ENCODE measurements at places on chromosomes 6 and 20. TPM values are rescaled to one million over a fixed set of nuclear protein-coding genes. Genes with fewer than 3 reads are reported as not detected.

FUCA2 gene
- 17.3 TPM for total RNA-seq

LHFPL5 gene
- total RNA-seq: not detected

AGER gene
- total RNA-seq: 0.94 TPM

SLC24A3 gene
- 3.7 TPM for total RNA-seq

CAGE1 gene
- not detected for total RNA-seq

EFCAB8 gene
- not detected for total RNA-seq

LTV1 gene
- 9.1 TPM for total RNA-seq

All from right atrium auricular region (tissue), 2 donors.